Amniotic epithelial cell (primary cell): ENCODE measurements at places on chromosomes 7 and 10.

GRCh38 chr10:60162631-60163030 is 227.0 kb downstream of the ANK3 start:
- no peak for DNase-seq

GRCh38 chr7:35894721-35895120 is 93.9 kb downstream of the SEPTIN7 start:
- peak; percentile 18 for DNase-seq

GRCh38 chr10:120085096-120085796 is 192.7 kb downstream of the SEC23IP start:
- DNase-seq = no peak

- DNase-seq = no peak
These were observed 91.7 kb downstream of the CCDC3 start for GRCh38 chr10:12909836-12910185.

GRCh38 chr10:129730993-129731325 is 233.1 kb downstream of the EBF3 start:
- DNase-seq = no peak

DNA sequence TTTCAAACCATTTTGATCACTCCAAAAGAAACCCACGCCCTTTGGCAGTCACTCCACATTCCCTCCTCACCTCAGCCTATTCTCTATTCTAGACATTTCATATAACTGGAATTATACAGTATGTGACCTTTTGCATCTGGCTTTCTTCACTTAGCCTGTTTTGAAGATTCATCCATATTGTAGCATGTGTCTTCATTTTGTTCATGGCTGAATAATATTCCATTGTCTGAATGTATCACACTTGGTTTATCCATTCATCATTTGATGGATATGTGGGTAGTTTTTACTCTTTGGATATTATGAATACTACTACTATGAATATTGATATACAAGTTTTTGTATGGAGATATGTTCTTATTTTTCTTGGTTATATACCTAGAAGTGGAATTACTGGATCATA is 3.5 kb upstream of the OTUD1 start:
- DNase-seq = no peak

DNA sequence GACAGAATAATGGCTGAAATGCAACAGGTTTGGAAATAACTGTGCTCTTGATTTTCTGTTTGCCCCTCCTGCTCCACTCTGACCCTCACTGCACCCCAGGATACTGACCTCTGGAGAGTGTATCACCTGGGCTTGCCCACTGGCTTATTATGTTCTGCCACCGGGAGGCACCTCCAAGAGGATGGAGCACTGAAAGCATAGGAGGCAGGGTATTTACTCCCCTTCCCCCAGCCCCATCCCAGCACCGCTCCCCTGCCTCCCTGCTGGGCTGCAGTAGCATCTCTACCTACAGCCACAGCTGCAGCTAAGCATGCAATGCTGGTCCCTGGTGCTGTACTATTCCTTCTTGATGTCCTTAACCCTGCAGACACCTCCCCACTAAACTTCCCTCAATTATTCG is 26.4 kb downstream of the RAB11FIP2 start:
- no peak for DNase-seq

- no peak for DNase-seq
These were observed 272.6 kb upstream of the DGKB start for GRCh38 chr7:15175152-15175551.

DNA sequence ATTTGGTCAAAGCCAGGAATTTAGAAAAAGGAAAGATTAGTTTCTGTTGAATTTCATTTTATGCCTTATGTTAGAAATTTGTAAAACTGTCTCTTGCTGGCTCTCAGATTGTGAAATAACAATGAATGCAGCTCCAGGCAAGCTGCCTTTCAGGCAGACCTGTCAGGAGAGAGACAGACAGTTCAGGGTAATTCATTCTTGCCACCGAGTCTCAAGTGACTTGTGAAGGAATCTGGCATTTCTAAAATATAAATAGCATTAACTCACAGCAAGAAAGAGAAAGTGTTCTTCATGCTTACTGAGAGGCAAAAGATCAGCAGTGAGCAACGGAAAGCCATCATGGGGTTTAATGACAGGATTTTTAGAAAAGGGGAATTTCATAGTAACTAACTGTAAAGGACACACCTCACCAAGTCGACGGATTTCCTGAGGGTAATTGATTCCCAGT is 442.3 kb upstream of the AKR1E2 start:
- peak; percentile 14 for DNase-seq

GRCh38 chr10:132645247-132645530 is 107.6 kb downstream of the INPP5A start:
- DNase-seq = no peak

GRCh38 chr7:5457245-5457735 is 33.7 kb upstream of the TNRC18 start:
- no peak for DNase-seq

GRCh38 chr7:30980194-30980593 is 16.4 kb downstream of the GHRHR start:
- no peak for DNase-seq

- DNase-seq = no peak
These were observed 30.6 kb upstream of the ZNRF2 start for GRCh38 chr7:30253796-30254165.

DNA sequence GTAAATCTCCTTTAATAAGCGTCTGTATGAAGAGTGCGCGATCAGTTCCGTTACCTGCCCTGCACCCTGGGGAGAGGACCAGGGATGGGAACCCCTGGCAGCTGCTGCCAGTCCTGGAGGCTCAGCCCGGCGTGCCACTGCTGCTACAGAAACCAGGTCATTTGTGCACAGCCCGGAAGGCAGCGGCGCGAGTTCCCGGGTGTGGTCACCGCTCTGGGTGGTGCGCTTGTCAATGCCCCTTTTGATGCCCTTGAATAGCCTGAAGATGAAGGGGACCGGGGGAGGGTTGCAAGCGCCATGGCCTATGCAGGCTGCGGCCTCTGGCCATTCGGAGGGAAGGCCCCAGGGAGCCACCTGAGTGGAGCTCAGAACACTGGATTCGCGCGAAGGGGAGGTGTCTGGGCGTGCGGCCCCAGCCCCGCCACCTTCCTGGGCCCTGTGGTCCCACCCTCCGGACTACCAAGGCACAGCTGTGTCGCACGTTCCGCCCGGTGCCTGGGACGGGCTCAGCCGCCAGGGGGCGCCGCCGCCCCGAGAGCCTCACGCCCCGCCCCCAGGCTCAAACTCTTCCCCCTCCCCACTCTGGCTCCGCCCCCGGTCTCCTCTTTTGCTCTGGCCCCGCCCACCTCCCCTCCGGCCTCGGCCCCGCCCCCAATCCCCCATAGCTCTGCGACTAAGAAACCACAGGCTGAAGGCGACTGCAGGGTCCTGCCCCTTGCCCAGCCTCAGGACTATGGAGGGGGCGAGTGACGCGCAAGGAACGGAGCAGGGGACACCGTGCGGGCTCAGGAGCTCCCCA is 16.5 kb downstream of the AP5Z1 start:
- peak; percentile 26 for DNase-seq

- no peak for DNase-seq
These were observed 194.3 kb upstream of the PITRM1 start for GRCh38 chr10:3366735-3367405.

DNA sequence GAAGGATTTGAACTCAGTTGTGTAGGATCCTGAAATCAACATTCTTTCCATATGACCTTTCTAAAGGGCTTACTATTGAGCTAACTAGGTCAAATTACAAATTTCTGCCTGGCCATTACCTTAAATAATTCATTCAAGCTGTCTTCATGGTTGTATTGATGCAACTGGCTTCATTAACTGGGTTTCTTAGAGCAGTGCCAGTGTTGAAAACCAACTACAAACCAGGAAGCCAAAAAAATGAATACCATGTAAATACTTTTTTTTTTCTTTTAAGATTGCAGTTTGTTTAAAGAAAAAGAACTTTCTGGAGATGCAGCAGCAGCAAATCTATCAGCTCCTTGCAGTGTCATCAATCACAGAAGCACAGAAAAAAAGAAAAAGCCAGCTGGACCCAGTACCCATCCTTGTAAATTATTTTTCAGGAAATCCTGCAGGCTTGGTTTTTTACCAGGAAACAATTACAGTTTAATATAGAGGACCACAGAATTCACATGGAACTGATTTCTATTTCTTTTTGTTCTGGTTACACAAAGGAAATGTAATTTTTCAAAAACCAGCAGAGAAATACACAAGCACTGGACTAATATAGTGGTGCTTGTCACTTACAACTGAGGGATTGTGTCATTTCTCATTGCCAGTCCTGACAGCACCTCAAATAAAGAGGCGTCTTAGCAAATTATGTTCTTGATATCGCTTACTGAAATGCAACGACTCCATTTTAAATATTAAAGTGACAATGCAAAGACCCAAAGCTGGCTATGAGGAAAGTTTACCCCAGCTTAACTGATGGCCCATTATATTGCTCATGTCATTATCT is 131.9 kb downstream of the TMEM26 start:
- no peak for DNase-seq

GRCh38 chr10:96541921-96542320 is 28.2 kb upstream of the TLL2 start:
- no peak for DNase-seq

GRCh38 chr10:80537086-80537735 is 491 bp upstream of the SH2D4B start:
- DNase-seq = no peak

- DNase-seq = no peak
These were observed 124.9 kb upstream of the NPVF start for GRCh38 chr7:25353196-25353595.

DNA sequence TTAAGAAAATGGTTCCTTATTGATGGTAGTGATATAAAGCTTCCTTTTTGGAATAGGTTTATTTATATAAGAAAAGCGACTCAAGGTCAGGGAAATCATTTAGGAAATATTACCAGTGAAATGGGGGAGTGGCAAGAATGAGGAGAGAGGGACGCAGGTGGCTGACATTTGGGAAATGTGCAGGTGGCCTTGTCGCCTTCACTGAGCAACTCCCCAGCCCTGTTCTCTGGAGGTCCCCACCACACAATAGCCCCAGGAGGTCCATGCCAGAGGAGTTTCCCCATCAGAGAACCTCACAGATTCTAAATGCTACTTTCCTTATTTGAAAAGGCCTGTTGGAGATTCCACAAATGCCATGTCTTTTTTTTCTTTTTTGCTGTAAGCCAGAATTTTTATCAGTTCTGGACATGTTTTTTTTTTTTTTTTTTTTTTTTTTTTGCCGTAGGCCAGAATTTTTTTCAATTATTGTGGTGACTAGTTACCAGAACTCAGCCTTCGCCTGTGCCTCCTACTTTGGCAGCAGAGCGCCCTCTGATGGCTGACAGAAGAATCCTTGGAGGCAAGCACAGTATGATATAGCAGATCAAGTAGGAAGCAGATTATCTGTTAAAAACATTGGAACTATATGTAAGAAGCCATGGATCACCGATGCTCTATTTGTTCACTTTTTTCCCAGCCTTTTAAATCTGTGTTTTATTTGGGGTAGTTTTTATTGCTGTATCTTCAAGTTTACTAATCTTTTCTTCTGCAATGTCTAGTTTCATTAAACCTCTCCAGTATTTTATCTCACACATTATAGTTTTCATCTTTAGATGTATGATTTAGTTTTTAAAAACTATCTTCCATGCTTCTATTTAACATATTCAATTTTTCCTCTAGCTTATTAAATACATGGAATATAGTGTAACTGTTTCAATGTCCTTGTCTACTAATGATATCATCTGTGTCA is 18.6 kb downstream of the OPALIN start:
- DNase-seq = peak; percentile 60

GRCh38 chr7:156056534-156056933 is 244.3 kb upstream of the SHH start:
- no peak for DNase-seq

DNA sequence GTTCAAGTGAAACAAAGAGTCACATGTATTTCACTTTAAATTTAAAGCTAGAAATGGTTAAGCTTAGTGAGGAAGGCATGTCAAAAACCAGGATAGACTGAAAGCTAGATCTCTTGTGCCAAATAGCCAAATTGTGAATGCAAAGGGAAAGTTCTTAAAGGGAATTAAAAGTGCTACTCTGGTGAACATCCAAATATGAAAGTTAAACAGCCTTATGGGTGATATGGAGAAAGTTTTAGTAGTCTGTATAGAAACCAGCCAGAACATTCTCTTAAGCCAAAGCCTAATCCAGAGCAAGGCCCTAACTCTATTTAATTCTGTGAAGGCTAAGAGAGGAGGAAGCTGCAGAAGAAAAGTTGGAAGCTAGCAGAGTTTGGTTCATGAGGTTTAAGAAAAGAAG is 47.1 kb downstream of the MXI1 start:
- DNase-seq = no peak

DNA sequence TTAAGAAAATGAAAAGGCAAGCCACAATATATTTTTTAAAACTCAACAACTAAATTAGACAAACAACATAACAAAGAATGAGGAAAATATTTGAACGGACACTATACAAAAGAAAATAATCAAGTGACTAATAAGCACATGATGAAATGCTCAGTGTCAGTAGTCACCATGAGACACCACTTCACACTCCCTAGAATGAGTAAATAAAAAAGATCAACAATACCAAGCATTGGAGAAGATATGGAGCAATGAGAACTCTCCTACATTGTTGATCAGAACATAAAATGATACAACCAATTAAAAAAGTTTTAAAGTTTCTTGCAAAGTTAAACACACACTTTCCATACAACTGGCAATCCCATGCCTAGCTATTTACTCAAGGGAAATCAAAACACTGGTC is 222.2 kb downstream of the C7orf25 start:
- DNase-seq = peak; percentile 17

DNA sequence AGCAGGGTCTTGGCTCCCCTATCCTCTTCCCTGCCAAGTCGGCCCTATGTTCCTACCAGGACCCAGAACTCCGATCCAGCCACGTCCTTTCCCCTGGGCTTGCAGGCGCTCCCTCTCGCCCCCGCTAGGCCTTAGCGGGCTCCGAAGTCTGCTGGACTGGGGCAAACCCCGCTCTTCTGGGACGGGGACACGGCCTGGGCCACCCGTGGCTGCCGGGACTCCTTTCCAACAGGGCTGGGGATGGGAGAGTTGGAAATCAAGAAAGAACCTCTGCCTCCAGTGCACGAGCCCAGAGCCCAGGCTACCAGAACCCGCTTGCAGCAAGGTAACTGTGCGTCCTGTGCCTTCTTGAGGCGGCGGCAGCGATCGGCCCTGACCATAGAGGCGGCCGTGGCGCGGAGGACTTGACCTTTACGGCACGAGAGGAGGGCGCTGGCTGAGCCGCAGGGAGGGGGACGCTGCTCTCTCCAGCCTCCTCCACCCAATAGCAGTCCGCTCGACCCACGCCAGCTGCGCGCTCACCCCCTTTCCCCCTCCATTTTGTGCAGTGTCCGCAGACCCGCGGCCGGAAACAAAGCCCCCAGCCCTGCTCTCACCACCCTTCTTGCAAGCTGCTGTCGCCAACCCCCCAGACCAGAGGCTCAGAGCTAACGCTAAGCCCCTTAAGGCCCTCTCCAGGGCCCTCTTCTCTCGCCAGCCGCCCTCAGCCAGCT is 7.0 kb upstream of the HOXA11 start:
- DNase-seq = no peak

DNA sequence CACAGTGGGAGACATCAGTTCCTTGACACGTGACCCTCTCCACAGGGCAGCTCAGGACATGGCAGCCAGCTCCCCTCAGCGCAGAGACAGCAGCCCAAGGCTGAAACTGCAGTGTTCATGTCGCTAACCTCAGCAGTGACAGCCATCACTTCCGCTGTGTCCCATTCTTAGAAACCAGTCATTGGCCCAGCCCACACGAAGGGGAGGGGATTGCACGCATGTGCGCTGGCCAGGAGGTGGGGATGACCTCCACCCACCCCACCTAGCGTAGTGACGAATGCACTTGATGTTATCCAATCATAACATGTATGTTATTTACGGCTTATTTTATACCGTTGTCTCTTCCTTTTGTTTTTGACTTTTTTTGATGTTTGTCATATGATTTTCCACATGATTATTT is 36.9 kb upstream of the EGFR start:
- no peak for DNase-seq

GRCh38 chr10:131845505-131846239 is 55.1 kb upstream of the PPP2R2D start:
- no peak for DNase-seq
